ENCODE measurements at places on chromosomes 12 and 14. TPM values are rescaled to one million over a fixed set of nuclear protein-coding genes. Genes with fewer than 3 reads are reported as not detected.

The RTN1 gene
- total RNA-seq = not detected

The AKAP3 gene
- 2.9 TPM for total RNA-seq

The ITGA5 gene
- 22.1 TPM for total RNA-seq

The METTL25 gene
- 6.0 TPM for total RNA-seq

The TMCC3 gene
- 0.10 TPM for total RNA-seq

The TIMM9 gene
- total RNA-seq = 80.3 TPM
